ENCODE measurements at places on chromosomes 6 and 20. TPM values are rescaled to one million over a fixed set of nuclear protein-coding genes. Genes with fewer than 3 reads are reported as not detected.

GLP1R gene
- total RNA-seq = not detected

OR2H2 gene
- total RNA-seq = not detected

PRL gene
- total RNA-seq = not detected

C6orf15 gene
- total RNA-seq = not detected

HIVEP1 gene
- total RNA-seq = 7.1 TPM

C6orf118 gene
- not detected for total RNA-seq

SLC24A3 gene
- total RNA-seq = not detected

MPIG6B gene
- not detected for total RNA-seq

ECHDC1 gene
- total RNA-seq = 115 TPM

POU5F1 gene
- 0.22 TPM for total RNA-seq

ANKRD66 gene
- total RNA-seq = not detected

DNA sequence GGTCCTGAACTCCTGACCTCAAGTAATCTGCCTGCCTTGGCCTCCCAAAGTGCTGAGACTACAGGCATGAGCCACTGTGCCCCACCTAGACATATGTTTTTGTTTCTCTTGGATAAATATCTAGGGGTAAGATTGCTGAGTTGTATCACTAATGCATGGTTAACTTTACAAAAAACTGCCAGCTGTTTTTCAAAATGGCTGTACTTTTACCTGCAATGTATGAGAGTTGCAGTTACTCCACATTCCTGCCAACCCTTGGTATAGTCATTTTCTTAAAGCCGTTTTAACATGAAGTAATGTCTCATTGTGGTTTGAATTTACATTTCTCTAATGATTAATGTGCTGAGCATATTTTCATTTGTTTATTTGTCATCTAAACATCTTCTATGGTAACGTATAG, 289.7 kb downstream of the UTRN start:
- DNase-seq = no peak

DNA sequence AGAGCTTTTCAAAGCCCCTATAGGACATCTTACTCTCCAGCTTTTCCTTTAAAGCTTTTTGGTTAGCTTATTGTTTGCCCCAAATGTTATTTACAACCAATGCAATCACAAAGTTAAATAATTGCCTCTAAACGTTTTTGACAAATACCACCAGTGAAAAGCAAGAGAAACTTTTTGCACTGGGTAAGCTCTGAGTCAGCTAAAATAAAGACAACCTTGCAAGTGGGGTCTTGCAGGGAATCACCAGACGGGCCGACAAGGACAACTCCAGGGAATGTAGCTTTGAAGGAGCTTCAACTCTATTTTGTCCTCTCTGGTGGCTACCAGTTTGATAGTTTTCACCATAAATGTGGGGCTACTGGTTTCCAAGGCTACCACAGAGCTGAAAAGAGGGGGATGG, 14.7 kb upstream of the PSMF1 start:
- DNase-seq = no peak

GRCh38 chr20:10701607-10702006, 27.8 kb upstream of the JAG1 start:
- DNase-seq = no peak

DNA sequence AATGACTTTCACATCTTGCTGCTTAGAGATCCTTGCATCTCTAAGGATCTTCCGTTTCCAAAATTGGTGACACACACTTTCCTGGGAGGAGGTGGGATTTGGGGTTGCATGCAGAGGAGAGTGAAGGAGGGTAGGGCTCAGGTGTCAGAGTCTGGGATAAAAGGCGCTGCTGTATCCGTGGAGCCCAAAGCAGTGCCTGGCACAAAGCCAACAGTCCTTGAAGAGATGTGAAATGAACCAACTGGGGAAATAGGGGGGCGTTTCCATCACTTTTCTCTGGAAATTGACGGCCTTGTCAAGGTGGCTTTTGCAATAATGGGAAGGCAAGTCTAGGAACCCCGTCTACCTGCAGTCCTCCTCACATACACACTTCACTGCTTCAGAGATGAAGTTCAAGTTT, 59.5 kb upstream of the NELFCD start:
- DNase-seq = no peak

DNA sequence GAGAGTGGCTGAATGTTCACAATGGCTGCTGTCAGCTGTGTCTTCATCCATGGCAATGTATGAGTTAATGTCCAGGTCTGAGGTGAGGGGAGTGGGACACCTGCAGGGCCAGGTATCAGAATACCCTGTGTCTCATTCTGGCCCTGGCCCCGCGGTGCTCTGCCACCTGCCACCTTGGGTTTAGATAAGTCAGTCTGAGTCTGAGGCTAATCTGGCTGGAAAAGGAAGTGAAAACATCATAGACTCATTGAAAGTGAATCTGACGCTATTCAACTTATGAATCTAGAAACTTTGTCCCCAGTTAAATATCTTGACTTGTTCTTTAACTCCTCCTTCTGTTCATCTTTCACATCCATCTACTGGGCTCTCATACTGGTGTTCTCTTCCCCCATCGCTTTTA, 267.1 kb upstream of the JAG1 start:
- DNase-seq = no peak

DNA sequence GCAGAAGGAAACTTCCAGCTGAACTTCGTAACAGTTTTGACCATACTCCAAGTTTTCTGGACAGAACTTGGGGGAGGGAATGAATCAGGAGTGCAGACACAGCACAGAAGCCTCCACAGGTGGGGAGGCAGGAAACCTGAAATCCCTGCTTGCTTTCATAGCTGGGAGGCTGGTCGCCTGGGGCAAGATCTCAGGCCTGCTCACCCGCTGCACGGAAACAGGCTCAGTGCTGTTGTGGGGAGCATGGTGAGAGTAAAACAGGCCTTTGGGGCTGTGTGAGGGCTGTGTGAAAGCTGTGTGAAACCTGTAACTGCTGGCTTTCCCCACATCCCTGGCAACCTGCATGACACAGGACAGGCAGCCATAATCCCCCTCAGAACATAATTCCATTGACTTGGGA, 85.2 kb upstream of the UFL1 start:
- DNase-seq = no peak

DNA sequence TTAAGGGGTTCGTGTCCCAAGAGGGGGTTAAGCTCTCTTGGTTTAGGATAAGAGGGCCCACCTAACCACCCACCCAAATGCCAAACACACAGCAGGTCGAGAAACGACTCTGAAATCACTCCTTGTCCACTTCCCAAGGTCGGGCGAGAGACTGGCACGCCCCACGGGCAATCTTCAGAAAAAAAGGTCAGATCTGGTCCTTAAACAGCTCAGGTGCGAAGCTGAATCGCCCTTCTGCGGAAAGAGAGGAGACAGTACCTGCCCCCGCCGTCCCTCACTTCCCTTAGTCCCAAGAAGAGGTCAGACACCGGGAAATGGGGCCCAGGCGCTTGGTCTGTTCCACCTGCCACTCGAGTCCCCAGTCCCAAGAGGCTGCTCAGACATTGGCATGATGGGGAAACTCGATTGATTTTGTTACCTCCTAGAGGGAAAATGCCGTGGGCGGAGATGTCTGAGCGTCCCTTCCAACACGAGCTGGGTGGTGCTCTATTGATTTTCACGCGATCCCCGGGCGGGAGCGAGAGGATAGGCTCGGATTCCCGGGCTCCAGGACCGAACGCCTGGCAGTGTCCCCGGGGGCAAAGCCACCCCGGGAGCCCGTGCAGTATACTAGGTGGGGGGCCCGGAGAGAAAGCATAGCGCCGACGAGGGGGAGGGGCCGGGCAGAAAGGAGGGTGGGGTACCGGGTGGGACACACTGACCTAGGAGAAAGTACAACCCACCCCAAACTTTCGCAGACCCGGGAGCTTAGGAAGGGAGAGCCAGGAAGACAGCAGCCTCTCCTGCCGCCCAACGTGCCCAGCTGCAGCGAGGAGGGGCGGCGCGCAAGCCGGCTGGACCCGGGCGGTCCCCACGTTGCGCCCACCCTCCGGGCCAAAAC, 1.1 kb upstream of the SAMD5 start:
- DNase-seq = peak; percentile 37

- DNase-seq = peak; percentile 83
Observed at GRCh38 chr6:147381712-147382111, 126.8 kb upstream of the SAMD5 start.

- peak; percentile 54 for DNase-seq
Observed at GRCh38 chr6:105603788-105604586, 201.1 kb upstream of the PREP start.

DNA sequence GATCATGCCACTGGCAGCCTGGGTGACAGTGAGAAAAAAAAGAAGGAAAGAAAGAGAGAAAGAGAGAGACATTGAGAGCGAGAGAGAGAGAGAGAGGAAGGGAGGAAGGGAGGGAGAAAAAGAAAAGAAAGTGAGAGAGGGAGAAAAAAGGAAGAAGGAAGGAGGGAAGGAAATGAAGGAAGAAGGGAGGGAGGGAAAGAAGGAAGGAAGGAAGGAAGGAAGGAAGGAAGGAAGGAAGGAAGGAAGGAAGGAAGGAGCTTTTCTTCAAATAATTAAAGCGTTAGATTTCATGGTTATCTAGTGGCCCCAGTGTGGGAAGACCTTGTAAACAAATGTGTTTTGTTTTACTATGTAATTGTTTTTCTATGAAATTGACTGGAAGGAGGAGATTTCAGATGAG, 170.8 kb downstream of the SYNDIG1 start:
- DNase-seq = no peak

GRCh38 chr20:58096880-58097423, 131.5 kb downstream of the ANKRD60 start:
- no peak for DNase-seq

- no peak for DNase-seq
Observed at GRCh38 chr6:36516559-36516958, 30.7 kb downstream of the STK38 start.

GRCh38 chr6:169702840-169703246, 917 bp downstream of the C6orf120 start:
- peak; percentile 53 for DNase-seq

DNA sequence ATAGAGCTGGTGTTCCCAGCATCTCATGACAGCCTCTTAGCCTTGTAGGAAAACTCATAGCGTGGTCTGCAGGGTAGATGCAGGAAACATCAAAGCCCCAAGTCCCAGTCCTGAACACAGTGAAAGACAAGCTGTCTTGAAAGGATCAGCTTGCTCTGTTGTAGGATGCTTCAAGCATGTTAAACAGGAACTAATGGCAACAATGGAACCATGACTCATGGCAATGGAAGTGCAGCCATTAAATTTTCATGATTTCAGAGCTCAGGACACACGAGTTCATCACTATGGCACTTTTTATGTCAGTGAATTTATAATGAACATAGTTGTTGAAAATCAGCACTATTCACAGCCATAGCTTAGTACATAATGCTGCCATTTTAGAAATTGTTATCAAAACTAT, 367.7 kb downstream of the KIF16B start:
- DNase-seq = peak; percentile 24

GRCh38 chr6:131048933-131049515, 14.0 kb downstream of the EPB41L2 start:
- no peak for DNase-seq

DNA sequence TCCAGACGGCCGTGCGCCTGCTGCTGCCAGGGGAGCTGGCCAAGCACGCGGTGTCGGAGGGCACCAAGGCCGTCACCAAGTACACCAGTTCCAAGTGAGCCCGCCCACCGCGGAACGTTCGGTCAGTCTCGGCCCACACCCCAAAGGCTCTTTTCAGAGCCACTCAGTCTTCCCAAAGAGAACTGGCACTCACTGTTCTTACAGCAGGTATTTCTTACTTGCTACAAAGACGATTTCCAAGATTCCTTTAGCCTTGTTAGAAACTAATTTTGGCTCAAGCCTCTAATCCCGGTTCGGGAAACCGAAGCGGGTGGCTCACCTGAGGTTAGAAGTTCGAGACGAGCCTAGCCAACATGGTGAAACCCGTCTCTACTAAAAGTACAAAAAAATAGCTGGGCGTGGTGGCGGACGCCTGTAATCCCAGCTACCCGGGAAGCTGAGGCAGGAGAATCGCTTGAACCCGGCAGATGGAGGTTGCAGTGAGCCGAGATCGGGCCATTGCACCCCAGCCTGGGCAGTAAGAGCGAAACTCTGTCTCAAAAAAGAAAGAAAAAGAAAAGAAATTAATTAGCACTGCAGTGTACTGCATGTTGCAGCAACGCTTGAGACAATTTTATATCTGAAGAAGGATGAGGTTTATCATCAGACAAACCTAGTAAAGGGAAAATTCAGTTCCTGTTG, 73.1 kb downstream of the OR2B2 start:
- DNase-seq = peak; percentile 69

- DNase-seq = peak; percentile 9
Observed at GRCh38 chr6:16533721-16534136, 227.5 kb downstream of the ATXN1 start.

DNA sequence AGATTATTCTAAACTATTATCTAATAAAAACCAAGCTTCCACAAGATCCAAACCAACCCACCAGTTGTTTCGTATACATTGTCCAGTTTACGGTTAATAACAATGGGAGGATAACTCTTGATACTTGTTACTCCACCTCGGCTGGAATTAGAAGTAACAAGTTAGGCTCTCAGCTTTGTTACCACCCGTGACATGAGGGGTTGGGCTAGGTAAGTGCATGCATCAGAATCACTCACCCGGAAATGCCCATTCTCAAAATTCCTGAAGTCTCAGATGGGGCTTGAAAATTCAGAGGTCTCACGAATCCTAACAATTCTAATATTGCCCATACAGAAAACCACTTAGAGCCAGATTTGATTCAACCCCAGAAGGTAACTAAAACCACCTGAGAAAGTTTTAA, 27.0 kb upstream of the SERPINB1 start:
- no peak for DNase-seq

DNA sequence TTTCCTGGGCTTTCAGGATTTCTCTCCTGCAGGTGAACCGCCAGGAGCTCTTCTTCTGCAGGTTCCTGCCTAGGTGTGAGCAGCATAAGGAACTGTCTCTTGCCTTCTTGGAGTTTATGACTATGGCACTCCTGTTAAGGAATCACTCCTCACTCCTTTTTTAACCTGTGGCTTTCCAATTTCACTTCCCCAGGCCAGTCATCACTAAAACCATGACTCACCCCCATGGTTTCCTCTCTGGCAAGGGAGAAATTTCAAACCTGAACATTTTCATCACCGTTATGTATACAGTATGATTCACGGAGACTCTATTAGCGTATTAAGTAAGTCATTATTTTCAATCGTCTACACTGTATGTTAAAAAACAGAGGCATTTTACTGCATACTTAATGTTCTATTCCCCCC, 78.2 kb upstream of the ARID1B start:
- peak; percentile 82 for DNase-seq

- DNase-seq = no peak
Observed at GRCh38 chr6:149859938-149860337, 4.2 kb downstream of the LRP11 start.

GRCh38 chr6:106090001-106090400, 3.9 kb downstream of the PRDM1 start:
- peak; percentile 57 for DNase-seq

DNA sequence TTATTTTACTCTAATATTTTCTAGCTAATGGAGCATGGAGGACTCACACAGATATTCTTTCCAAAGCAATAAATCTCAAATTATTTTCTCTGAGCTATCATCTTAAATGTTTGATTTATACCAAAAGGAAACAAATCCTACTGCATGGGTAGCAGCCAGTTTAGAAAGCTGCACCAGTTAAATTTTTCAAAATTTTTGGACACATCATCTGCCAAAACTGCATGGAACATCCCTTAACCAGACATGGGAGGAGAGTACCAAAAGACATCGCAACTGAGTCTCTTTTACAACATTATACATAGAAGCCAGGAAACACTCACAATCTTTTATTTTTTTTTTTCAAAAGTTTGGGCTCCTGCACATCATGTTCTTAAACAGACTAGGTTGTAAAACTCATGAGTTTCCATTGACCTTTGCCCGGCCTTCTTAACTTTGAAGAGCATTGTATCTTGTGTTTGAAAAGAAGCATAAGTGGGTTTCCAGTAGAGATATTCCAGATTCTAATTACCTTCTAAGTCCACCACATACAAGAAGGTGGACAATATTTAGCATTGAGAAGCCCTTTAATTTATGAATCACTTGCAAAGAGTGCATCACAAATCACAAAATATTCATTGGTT, 87.7 kb upstream of the HMGCLL1 start:
- no peak for DNase-seq
